ENCODE measurements at places on chromosomes 12 and 14.

GRCh38 chr12:62841846-62842245 lies 93.1 kb downstream of the PPM1H start:
- DNase-seq, result no peak

DNA sequence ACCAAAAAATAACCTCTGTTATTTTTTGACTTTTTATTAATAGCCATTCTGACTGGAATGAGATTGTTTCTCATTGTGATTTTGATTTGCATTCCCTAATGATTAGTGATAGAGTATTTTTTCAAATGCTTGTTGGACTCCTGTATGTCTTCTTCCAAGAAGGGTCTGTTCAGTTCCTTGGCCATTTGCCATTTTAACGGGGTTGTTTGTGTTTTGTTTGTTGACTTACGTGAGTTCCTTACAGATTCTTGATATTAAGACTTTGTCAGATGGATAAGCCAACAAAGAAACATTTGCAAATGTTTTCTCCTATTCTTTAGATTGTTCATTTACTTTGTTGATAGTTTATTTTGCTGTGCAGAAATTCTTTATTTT lies 651.6 kb upstream of the LRFN5 start:
- no peak for DNase-seq

DNA sequence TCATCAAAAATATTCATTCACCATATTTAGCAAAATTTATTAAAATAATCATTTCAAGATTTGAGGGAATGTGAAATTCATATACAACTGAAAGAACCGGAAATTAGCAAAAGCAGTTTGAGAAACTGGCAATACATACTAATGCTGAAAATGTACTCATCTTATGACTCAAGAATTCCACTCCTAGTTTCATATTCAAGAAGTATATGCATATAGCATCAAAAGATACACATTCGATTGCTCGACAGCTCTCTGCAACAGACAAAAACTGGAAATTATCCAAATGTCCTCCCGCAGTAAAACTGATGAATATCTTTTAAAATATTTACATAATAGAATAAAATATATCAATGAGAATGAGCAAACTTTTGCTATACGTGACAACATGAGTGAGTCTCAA lies 189.2 kb upstream of the MGAT4C start:
- DNase-seq, result no peak

GRCh38 chr12:6839482-6840201 lies 1.1 kb upstream of the GNB3 start:
- DNase-seq, result no peak

- DNase-seq, result no peak
Measured at GRCh38 chr12:64080319-64081007, 141.6 kb downstream of the KICS2 start.

DNA sequence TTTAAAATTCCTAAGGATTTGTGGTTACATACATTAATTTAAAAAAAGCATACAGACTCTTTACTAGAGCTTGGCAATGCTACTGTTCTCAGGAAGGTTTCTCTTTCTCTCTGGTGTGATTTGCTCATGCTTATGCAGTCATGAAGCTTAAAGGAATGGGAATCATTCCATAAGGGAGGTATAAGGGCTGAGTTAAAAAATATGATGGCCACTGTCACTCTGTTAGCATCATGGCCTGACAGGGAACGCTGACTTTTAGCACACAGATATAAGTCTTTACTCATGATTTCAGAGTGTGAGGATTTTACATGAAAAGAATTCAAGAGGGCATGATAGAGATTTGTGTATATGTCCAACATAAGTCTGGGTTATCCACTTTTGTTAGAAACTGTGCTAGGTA lies 3.8 kb downstream of the MYF5 start:
- no peak for DNase-seq

GRCh38 chr12:49358483-49359141 lies 8.7 kb upstream of the SPATS2 start:
- DNase-seq, result peak; percentile 75

GRCh38 chr12:53325511-53326061 lies 4.2 kb upstream of the AAAS start:
- DNase-seq, result peak; percentile 45

- no peak for DNase-seq
Measured at GRCh38 chr12:52317468-52318052, 3.6 kb downstream of the KRT83 start.

DNA sequence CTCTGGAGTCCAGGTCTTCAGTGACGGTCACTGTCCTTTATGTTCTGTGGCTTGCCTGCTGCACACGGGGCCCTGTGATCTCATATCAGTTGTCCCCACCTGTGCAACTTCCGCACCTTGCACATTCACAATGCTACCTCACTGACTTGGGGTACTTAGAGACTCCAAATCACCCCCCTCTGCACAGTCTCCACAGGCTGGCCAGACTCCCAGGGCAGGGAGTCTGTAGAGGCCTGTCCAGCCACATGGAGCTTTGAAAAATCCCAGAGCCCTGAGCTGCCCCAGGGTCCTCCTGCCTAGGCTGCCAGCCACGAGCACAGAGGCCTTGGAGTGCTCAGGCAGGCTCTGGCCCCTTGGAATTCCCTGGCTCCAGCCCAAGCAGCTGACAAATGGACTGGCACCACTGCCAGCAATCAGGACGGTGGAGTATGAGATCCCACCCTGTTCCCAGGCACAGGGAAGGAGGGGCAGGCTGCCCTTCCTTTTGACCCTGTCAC lies 26.4 kb downstream of the CMKLR1 start:
- no peak for DNase-seq

- peak; percentile 44 for DNase-seq
Measured at GRCh38 chr12:96501133-96501761, 11.9 kb downstream of the CFAP54 start.

GRCh38 chr14:68271913-68272391 lies 452.4 kb downstream of the RAD51B start:
- DNase-seq, result no peak

DNA sequence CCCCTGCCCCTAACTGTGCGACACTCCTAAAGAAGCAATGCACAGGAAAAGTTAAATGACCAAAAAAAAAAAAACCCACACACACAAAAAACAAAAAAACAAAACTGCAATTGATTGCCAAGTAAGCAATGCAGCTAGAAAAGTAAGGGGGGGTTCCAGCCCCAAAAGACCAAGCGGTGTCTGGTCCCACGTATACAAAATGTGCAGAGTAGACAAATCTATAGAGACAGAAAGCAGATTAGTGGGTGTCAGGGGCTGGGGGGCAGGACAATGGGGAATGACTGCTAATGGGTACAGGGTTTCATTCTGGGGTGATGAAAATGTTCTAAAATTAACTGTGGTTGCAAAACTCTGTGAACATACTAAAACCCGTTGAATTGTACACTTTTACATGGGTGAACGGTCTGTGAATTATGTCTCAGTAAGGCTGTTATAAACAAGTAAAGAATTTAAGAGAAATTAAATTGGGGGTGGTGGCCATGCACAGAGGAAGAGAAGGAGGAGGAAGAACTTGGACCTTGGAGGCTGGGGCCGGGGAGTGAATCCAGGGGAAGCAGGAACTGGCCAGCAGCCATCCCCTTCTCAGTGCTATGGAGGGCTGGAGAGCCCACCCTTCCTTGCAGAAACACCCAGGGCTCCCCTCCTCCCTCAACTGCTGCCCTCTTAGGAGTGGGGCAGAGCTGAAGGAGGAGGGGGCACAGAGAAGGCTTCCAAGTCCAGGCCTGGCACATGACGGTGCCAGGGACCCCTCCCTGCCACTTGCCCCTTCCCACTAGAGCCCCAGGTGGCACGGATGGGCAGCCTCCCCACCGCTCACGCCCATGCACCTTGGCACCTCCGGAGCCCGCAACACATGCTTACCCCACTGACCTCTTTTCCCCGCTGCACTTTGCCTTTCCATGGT lies 45.4 kb downstream of the KDM2B start:
- no peak for DNase-seq

GRCh38 chr12:46402941-46403718 lies 30.6 kb upstream of the SLC38A2 start:
- no peak for DNase-seq

- no peak for DNase-seq
Measured at GRCh38 chr12:52266514-52266913, 7.9 kb upstream of the KRT86 start.

- DNase-seq, result no peak
Measured at GRCh38 chr12:25811656-25812126, 146.8 kb upstream of the RASSF8 start.

- DNase-seq, result no peak
Measured at GRCh38 chr12:612293-612692, 51.0 kb downstream of the NINJ2 start.

GRCh38 chr12:10033783-10034545 lies 3.5 kb downstream of the CLEC9A start:
- DNase-seq, result no peak

GRCh38 chr14:51202914-51203665 lies 37.0 kb upstream of the TMX1 start:
- DNase-seq, result no peak

GRCh38 chr12:93373961-93374656 lies 3.6 kb upstream of the NUDT4 start:
- no peak for DNase-seq

- no peak for DNase-seq
Measured at GRCh38 chr12:41768456-41768855, 376.2 kb downstream of the GXYLT1 start.

DNA sequence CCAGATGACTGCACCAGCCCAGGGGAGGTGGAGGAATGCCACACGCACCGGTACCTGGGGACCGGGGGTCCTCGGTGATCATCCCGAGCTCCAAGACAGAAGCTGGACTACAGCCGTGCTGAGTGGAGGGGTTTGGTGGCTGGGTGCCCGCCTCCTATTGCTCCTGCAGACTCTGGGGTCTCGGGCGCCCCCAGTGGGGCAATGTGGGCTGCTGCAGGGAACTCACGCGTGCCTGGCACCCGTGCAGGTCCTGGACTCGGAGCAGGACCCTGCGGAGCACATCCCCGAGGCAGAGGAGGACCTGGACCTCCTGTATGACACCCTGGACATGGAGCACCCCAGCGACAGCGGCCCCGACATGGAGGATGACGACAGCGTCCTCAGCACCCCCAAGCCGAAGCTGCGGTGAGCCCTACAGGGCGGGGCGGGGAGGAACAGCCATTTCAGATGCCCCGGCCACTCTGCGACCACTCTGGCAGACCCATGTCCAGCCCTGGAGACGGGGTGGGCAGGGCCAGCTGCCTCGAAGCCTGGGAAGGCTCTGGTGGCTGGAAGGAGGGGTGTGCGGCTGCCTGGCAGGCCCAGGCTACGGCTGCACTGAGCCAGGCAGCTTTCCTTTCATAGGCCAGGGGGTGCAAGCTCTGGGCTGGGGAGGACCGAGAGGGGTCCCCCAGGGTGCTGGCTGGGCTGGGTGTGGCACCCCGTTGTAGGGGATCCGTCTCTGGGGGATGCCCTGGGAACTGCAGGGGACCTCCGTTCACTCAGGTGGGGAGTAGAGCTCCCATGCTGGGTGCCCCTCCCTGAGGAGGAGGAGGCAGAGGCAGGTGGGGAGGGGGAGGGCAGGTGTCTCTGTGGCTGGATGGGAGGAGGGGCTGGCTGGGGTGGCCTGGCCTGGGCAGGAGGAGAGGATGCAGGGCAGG lies 21.6 kb upstream of the TEX22 start:
- no peak for DNase-seq

DNA sequence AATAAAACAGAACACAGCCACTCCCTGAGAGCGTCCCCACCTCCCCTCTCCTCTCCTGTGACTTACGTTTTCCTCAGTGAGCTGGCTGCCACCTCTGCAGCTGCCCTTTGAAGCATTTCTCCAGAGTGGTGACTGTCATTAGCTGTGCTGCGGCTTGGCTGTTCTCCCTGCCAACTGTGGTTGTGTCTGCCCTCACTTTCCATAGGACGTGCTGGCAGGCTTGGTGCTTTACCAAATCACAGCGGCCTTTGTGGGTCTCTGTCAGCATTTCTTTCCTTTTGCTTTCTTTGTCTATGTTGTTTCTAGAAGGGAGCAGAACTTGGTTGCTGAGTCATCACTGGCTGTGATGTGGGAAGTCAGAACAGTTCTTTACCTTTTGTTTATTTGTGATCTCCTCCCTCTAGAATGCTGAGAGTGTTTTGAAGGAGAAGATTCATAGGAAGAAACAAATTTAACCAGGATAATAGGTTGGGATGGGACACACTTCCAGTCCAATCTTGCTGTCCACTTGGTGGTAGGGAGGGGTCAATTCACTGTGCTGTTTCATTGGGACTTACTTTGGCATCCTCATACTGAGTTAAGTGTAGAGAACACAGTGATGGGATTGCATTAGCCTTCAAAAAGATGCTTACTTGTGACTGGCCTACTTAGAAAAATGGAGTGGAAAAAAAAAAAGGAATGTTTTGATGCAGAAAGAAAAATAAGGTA lies 88.2 kb downstream of the TMX1 start:
- peak; percentile 68 for DNase-seq

DNA sequence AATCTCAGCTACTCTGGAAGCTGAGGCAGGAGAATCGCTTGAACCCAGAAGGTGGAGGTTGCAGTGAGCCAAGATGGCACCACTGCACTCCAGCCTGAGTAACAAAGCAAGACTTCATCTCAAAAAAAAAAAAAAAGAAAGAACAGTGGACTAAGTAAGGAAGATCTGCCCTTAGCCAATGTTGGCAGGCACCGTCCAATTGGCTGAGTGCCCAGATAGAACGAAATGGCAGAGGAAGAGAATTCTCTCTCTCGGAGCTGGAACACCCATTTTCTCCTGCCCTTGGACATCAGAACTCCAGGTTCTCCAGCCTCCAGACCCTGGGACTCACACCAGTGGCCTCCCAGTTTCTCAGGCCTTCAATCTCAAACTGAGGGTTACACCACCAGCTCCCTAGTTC lies 49.9 kb downstream of the ESR2 start:
- DNase-seq, result no peak

All from activated naive CD4-positive, alpha-beta T cell treated with anti-CD3 and anti-CD28 coated beads for 36 hours (primary cell).